Aorta (tissue), 5 donors: ENCODE measurements at places on chromosomes 4 and X. TPM values are rescaled to one million over a fixed set of nuclear protein-coding genes. Genes with fewer than 3 reads are reported as not detected.

XKRX gene
- total RNA-seq = 0.32 TPM

DNA sequence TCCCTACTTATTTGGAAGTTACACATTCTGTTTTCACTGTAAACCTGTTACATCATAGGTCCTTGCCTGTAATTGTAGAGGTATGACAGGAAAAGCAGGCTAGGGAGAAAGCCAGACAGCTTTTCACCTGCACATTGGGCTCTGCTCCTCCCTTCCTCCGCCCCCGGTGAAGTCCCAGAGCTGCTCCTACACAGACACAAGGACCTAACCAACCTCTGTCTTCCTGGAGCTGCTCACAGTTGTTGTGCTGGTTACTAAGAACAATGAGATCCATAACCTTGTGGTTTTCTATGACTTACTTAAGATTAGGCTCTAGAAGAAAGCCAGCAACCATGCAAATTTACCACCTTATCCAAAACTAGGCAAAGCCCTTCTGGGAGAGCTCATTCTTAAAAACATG is 40.0 kb downstream of the MOSPD2 start:
- no peak for DNase-seq
- H3K36me3 ChIP-seq = peaks cover 2% of the 10 kb centered on the region
- H3K4me3 ChIP-seq = no peak overlapping the region

DNA sequence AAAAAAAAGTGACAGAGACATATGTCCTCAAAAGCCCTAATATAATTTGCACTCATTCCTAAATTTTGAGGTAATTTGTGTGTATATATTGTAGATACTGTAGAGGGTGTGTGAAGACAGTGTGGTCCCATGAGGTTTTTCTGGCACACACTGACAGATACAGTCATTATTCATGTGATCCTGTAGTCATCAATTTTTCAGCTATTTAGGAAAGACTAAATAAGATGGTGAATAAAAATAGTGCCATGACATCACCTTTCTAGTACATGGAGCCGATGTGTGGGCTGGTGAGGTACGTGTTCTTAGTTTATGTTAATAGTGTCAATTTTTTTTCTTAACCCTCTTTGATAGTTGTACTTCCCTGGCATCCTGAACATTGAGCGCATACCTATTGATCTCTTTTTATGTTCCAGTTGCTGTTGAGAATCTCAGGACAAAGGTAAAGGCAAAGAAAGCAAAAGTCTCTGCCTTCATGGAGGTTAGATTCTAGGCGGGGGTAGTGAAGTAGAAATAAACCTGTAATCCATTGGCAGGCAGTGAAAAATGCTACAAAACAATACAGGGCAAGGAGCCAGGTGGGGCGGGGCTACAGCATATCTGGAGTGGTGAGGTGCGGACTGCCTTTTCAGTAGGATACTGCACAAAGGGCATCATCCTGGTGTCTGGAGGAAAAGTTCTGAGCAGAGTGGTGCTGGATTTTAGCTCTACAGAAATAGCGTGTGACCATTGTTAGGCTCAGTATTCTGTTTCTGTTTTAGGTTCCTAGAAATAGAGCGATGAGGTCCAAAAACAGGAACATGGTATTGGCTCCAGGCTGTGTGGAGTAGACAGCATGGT is 93.8 kb downstream of the ARHGAP10 start:
- H3K27ac ChIP-seq = peak overlapping the region; percentile 73
- peak; percentile 77 for DNase-seq
- H3K27me3 ChIP-seq = no peaks in the 10 kb centered on the region
- no peak overlapping the region for H3K4me3 ChIP-seq
- peaks cover 11% of the 10 kb centered on the region for H3K4me1 ChIP-seq

SSX2B gene
- total RNA-seq = not detected

DNA sequence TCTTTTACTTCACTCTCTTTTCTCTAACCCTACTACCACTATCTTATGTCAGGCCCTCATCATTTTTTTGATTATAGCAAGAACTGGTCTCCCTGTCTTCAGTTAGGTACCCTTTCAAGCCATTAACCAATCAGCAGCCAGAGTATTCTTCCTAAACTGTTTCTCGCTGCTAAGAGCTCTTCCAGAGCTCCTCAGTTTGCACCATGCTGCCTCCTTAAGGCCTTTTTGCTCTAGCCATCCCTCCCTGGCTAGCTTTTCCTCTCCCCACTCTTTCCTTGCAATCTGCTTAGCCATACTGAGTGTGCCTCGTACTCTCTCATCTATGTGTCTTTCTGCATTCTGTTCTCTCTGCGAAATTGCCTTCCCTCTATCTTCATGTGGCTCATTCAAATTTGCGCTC is 32.9 kb downstream of the KIF4A start:
- H3K36me3 ChIP-seq = no peaks in the 10 kb centered on the region
- no peak overlapping the region for H3K27ac ChIP-seq
- DNase-seq = no peak
- no peaks in the 10 kb centered on the region for H3K4me1 ChIP-seq
- no peaks in the 10 kb centered on the region for H3K27me3 ChIP-seq

SPANXC gene
- total RNA-seq = not detected

- DNase-seq = no peak
- H3K27me3 ChIP-seq = no peaks in the 10 kb centered on the region
- H3K36me3 ChIP-seq = no peaks in the 10 kb centered on the region
- H3K4me1 ChIP-seq = peaks cover 6% of the 10 kb centered on the region
- no peak overlapping the region for H3K27ac ChIP-seq
Observed at GRCh38 chr4:173490256-173490655, 39.8 kb downstream of the HAND2 start.

SASH3 gene
- 12.7 TPM for total RNA-seq

DNA sequence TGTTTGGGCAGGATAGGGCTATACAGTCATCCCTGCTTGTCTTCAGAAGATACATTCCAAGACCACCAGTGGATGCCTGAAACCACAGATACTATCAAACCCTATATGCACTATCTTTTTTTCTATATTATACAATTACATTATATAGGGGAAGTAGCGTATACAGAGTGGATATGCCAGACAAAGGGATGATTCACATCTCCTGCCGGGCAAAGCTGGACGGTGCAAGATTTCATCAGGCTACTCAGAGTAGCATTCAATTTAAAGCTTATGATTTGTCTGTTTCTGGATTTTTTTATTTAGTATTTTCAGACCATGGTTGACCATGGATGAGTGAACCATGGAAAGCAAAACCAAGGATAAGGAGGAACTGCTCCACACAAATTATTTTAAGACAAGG is 7.0 kb upstream of the AMTN start:
- no peak for DNase-seq
- H3K4me3 ChIP-seq = no peak overlapping the region
- H3K36me3 ChIP-seq = no peaks in the 10 kb centered on the region
- H3K27me3 ChIP-seq = no peaks in the 10 kb centered on the region

GRCh38 chr4:3771164-3771809 is 5.1 kb downstream of the ADRA2C start:
- no peaks in the 10 kb centered on the region for H3K36me3 ChIP-seq
- no peaks in the 10 kb centered on the region for H3K27me3 ChIP-seq
- no peak for DNase-seq
- no peak overlapping the region for H3K4me3 ChIP-seq
- peak overlapping the region; percentile 34 for H3K27ac ChIP-seq
- H3K4me1 ChIP-seq = no peaks in the 10 kb centered on the region

DNA sequence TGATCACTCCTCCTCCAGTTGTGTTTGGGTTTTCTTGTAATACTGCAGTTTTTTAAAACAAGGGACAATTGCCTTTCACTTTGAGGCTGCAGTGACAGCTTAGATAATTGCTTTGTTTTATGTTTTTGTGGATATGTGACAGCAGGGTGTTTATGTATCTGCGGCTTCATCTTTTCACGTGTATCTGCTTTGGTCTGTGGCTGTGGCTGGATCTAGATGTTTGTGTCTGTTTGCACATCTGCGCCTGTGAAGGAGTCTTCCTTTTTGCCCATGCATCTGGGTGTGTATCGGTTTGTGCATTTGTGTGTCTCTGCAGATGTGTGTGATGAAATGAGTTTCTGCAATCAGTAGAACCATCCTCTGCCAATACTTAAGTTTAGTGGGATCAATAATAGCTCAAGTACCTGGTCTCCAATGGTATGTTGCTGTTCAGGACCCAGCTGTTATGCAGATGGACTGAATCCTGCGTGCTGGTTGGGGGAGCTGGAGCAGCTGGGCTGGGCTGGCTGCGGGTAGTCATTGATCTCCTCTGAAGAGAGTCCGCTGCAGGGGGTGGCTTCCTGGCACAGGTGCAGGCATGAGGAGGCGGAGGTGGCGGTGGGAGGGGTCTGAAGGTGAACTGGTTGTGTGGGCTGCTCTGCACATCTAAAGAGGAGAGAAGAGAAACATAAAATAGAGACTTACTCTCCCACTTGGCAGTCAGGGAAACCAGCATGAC is 390.3 kb downstream of the SH2D1A start:
- H3K4me1 ChIP-seq = no peaks in the 10 kb centered on the region
- no peaks in the 10 kb centered on the region for H3K36me3 ChIP-seq
- no peak overlapping the region for H3K4me3 ChIP-seq
- H3K27ac ChIP-seq = no peak overlapping the region

- H3K4me1 ChIP-seq = no peaks in the 10 kb centered on the region
- H3K4me3 ChIP-seq = no peak overlapping the region
- no peaks in the 10 kb centered on the region for H3K36me3 ChIP-seq
Observed at GRCh38 chr4:153212736-153213135, 8.5 kb downstream of the TRIM2 start.

CXorf51B gene
- total RNA-seq = not detected

GRCh38 chr4:133084421-133084820 is 64.7 kb upstream of the PCDH10 start:
- H3K27ac ChIP-seq = no peak overlapping the region
- H3K4me1 ChIP-seq = no peaks in the 10 kb centered on the region
- H3K36me3 ChIP-seq = no peaks in the 10 kb centered on the region
- H3K4me3 ChIP-seq = no peak overlapping the region
- no peaks in the 10 kb centered on the region for H3K27me3 ChIP-seq

DNA sequence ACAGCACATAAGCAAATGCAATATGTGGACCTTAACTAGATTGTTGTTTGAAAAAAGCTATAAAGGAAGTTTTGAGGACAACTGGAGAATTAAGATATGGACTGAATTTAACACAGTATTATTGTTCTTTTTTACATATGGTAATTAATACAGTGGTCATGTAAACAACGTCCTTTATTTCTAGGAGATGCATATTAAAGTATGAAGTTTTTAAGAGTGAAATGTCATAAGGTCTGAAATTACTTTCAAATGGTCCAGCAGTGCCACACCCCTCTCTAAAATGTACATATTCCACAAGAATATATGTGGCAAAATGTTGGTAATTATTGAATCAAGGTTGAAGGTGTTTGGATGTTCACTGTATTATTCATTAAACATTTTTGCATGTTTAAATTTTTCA is 40.9 kb downstream of the WDFY3 start:
- H3K36me3 ChIP-seq = no peaks in the 10 kb centered on the region
- no peaks in the 10 kb centered on the region for H3K27me3 ChIP-seq
- DNase-seq = no peak
- H3K27ac ChIP-seq = no peak overlapping the region
